ENCODE measurements at places on chromosomes 3 and 15.

DNA sequence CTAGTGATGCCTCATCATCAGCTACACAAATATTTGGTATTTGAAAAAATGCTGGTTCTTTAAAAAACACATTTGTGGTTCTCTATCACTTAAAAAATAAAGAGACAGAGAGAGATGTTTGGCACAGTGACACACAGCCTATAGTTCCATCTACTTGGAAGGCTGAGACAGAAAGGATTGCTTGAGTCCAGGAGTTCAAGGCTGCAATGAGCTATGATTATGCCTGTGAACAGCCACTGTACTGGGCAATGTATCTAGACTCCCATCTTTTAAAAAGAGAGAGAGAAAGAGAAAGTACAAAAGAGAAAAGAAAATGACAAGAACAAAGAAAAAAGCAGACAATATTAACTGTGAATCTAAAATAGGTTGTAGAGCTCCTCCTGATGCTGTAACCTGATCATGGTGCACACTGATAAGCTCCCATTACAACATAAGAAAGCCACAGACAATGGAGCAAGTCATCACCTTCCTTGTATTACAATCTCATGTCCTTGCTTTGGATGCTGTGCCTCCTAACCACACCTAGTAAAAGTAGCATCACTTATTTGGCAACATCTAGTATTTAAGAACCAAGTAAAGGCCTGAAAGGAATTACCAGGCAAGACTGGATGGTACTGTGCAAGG lies 31.7 kb upstream of the MAP4 start:
- DNase-seq = no peak

DNA sequence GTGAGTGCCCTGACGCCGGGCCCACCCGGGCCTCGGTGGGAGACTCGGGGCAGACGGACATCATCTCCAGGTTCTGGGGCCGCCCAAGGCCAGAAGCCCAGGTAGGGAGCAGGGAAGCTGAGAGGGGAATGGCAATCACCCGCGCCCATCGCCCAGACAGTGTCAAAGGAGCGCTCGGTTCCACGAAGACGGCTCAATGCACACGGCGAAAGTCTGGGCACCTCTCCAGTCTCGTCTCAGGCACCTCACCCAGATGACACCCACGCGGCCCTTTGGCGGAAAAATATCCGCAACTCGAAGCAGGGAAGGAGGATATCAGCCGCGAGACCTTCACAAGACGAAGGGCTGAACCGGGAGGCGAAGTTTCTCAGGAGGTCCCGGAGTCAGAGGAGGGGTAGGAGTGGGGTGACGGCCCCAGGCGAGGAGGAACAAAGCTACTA lies 916 bp downstream of the IL17RD start:
- no peak for DNase-seq

DNA sequence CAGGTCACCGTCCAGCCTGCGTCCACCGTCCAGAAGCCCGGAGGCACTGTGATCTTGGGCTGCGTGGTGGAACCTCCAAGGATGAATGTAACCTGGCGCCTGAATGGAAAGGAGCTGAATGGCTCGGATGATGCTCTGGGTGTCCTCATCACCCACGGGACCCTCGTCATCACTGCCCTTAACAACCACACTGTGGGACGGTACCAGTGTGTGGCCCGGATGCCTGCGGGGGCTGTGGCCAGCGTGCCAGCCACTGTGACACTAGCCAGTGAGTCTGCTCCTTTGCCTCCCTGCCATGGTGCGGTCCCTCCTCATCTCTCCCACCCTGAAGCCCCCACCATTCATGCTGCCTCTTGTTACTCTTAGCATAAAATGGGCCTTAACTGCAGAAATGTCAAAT lies 39.2 kb downstream of the BOC start:
- no peak for DNase-seq

- no peak for DNase-seq
These were observed 891.4 kb downstream of the NTRK3 start for GRCh38 chr15:87365186-87365585.

GRCh38 chr3:127410137-127410488 lies 122.3 kb upstream of the PRR20G start:
- DNase-seq = no peak

Data from GM12892 (cell line).